ENCODE measurements at places on chromosomes 6 and 20.

GRCh38 chr6:122833021-122833491 is 44.0 kb downstream of the SMPDL3A start:
- DNase-seq: no peak

DNA sequence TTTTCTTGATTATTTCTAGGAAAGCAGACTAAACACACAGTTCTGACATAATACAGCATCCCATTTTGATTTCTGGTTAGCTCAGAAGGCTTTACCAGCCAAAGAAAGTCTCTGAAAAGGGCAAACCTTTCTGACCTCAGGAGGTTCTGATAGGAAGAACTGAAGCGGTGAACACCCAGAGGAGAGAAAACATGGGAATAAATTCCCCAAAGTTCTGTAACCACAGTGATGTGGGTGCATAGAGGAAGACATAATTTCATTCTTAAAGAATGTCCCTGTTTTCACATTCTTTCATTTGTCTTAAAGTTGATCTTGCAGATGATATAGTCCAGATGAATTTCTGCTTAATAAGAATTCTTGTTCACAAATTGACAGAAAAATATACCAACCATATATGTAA is 60.3 kb downstream of the RSPO3 start:
- DNase-seq: no peak

DNA sequence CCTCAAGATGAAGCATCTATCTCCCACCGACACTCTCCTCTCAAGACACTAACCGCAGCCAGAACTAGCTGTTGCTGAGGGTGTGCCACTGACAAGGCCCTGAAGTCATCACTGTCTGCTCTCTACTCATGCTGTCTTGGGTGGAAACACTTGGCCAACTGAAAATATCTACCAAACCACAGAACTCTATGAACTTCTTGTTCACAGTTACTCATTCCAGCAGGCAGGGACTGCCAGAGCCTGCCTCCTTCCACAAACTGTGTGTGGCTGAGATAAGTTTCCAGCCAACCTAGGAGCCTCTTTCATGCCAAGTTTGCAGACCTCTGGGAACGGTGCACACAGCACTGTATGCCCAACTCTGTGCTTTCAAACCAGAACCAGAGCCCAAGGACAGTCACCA is 45.5 kb upstream of the NXT1 start:
- DNase-seq: no peak

GRCh38 chr6:105587349-105588122 is 184.7 kb upstream of the PREP start:
- peak; percentile 19 for DNase-seq

GRCh38 chr6:120938876-120939472 is 395.3 kb downstream of the TBC1D32 start:
- no peak for DNase-seq

GRCh38 chr6:32842690-32843089 is 1.2 kb downstream of the PSMB8 start:
- no peak for DNase-seq

DNA sequence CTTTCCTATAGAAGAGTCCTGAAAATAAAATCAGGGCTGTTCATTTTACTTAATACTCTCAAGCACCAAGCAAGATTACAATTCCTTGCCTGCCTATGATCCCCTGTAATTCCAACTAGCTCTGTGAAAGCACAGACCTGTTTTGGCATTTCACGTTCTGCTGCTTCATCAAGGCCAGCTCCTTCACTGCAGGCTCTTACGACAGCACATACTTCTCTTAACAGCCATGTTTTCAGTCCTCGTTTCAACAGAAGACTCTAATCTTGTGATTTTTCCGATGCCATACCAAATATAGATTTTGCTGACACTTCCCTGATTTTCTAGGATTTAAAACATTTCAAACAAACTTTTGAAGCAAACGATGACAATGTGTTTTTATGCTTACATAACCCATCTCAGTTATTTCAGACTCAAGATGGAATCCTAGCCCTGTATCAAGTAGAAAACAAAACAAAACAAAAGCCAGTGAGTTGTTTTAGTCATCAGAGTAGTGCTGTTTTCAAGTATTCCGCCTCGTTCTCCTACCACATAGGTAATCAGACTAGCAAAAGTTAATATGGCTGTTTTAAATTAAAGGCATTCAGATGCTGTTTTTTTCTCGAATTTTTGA is 616.5 kb upstream of the CITED2 start:
- no peak for DNase-seq

DNA sequence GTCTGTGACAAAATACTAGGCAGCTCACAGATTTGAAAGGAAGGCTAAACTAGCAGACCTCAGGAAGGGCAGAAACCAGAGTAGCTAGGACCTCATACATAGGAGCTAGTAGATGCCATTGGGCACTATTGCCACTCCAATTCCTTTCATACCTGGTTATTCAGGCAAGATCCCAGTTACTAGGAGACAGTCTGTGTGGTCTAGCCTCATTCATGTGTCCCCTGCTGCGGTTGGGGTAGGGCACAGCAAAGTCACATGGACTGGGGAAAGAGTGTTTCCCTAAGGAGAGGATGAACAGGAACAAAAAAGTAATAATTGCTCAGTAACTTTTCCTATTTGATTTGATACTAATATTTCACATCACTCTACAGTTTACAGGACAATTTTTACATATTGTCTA is 204.6 kb upstream of the HEY2 start:
- DNase-seq: no peak

DNA sequence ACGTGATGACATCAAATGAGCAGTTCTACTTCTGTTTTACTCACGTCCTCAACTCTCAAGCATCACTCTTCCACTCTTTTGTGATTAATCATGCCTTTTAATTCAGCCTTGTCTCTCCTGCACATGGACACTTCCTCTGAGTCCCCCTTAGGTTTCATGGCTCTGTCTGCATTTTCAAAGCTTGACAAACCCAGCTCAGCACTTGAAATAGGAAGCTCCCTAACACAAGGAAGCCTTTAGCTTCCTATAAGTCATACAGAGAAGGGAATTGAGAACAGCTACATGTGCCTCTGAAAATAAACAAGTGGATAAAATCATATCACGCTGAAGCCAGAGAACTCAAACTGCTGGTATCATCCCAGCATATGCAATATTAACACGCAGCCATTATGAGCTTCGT is 21.2 kb downstream of the KIF16B start:
- no peak for DNase-seq

- DNase-seq: no peak
Observed at GRCh38 chr6:22807261-22807660, 237.9 kb downstream of the HDGFL1 start.

- DNase-seq: no peak
Observed at GRCh38 chr6:12173661-12174060, 116.5 kb upstream of the EDN1 start.

DNA sequence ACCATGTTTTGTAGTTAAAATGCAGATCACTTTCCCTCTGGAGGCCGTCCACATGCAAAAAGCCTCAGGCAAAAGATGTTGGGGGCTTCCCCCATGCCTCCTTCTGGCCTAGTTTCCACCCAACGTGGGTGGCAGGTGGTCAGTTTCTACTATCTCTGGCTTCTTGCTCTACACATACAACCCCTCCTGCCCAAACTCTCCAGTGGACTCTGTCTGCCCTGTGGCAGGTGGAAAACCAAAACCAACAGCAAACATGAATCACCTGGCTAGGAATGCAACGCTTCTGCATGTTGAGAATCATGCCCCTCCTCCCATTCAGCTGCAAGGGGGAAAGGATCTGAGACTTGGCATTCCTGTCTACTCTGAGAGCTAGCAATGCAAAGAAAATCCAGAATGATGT is 94.8 kb downstream of the MBOAT1 start:
- no peak for DNase-seq

GRCh38 chr6:18053555-18054445 is 66.4 kb upstream of the KIF13A start:
- no peak for DNase-seq

DNA sequence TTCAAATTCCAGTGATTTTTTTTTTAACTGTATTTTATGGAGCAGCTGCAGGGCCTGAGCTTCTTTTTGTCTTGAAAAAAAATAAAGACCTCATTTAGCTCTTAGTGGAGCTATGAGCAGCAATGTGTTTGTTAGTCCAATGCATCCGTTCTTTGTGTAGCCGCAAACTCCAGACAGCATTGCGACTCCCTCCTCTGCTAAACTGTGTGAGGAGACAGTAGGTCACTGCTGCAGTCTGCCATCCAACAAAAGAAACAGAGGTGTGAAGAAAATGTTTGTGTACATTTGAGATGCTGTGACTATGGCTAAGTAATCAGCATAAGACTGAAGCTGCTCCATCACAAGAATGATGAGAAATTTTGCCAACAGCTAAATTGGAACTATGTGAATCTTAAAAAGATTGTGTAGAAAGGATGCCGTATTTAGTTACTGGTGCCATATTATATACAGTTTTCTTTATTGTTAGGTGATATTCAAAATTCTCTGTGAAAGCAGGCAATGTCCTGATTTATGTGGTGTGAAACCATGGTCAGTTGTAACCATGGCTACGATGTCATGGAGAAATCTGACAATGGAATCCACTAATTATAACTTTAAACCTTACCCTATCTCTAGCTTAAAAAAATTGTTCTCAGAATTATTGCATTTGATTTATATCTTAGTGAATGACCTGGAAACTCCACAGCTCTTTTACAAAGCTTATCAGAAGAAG is 428.8 kb upstream of the EPHA7 start:
- DNase-seq: no peak

DNA sequence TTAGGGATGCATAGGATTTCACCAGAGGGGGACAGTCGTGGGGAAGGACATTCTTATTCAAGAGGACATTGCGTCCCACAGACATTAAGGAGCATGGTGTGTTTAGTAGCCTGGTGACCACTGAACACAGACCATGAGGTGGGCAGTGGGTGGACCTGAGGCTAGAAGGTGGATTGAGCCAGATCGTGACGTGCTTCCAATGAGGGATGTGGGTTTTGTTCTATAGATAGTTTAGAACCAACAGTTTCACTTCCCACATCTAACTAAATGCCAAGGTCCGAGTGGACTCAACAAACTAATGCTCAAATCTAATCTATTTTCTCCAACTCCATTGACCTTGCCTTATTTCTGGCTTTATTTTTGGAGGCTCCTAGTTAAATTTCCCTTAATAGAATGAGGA is 58.5 kb downstream of the OGFRL1 start:
- no peak for DNase-seq

GRCh38 chr6:142302421-142303175 is 791 bp downstream of the ADGRG6 start:
- no peak for DNase-seq

DNA sequence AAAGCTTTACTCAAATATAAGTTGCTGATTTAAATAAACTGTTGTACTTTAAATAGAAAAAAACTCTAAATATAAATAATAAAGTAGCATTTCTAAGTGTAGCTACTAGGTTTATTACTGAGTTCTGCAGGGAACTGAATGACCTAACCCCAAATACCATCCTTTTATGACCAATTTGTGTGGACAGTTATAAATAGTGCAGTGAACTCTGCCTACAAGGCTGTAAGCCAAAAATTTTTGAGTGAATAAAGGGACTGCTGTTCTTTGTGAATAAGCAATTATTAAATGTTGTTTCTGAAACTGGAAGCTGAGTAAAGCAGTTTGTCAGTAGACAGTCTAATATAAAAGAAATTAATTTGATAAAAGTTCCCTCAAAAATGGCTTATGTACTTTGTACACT is 90.8 kb upstream of the ELOVL5 start:
- no peak for DNase-seq

- DNase-seq: no peak
Observed at GRCh38 chr6:110324548-110324947, 33.6 kb downstream of the METTL24 start.

GRCh38 chr6:106754215-106754614 is 124.8 kb downstream of the QRSL1 start:
- no peak for DNase-seq

GRCh38 chr6:111523484-111524167 is 40.6 kb upstream of the REV3L start:
- DNase-seq: no peak

DNA sequence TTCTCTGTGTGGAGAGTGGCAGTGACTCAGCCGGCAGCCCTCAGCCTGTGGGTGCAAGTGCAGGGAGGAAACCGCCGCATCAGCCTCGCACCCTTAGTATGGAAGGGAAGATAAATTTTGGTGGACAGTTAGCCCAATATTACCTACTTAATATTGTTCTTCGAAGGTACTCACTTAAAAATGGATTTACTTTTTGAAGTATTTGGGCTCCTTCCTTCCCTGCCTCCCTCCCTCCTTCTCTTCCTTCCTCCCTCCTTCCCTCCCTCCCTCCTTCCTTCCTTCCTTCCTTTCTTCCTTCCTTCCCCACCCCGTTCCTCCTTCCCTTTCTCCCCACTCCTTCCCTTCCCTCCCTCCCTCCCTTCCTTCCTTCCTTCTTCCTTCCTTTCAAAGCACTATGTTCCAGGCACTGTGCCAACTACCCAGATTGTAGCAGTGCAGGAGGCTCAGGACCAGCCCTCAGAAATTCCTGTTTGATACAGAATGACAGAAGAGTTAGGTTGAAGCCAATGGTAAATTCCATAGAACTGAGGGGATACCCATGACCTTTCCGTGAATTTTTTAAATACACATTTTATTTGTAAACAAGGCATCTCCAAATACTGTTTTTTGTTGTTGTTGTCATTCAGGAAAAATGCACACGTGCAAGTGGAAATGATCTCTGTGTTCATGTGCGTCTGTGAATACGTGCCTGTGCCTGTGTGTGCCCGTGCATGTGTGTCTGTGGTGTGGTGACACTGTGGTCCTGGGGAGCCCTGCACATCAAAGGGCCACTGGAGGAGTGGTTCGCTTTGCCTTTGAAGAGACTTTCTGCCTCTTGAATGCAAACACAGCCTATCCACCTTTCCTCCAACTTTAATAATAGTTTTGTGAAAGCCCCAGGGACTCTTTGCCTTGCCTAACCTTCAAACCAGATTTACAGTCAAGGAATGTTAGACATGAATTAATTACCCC is 141.7 kb downstream of the EDN3 start:
- no peak for DNase-seq

DNA sequence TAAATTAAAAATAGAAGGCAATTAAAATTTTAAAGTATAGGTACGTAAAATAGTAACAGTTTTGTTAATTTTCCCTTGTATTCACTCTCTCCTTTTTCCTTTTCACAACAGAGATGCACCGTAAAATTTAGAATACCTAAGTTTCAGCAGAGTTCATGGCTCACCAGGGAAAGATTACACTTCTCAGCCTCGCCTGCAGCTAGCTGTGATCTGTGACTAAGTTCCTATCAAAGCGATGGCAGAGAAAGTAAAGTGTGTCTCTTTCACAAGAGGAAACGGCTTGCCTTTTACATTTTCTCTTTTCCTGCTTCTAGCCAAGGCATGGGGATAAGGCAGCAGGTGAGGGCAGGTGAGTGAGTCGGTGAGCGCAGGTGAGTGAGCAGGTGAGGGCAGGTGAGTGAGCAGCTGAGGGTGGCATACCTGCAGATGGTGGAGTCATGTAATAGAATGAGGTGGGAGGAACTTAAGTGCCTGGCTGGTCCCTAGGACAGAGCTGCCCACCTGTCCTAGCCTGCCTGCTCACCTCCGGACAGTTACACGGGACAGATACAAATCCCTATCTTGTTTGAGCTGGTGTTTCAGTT is 30.9 kb downstream of the ZFP64 start:
- no peak for DNase-seq

GRCh38 chr20:20939006-20939405 is 167.2 kb downstream of the LINC00237 start:
- DNase-seq: no peak

- DNase-seq: no peak
Observed at GRCh38 chr6:127606131-127606562, 29.2 kb downstream of the C6orf58 start.

GRCh38 chr20:4038047-4038459 is 22.7 kb upstream of the RNF24 start:
- peak; percentile 63 for DNase-seq
